Hematopoietic multipotent progenitor cell treated with erythropoietin and hydrocortisone succinate and interleukin-3 and kit ligand, for 4 days (in vitro differentiated cells): ENCODE measurements at places on chromosomes 5 and 9.

- DNase-seq, result no peak
These were observed 975.4 kb downstream of the NR2F1-AS1 start for GRCh38 chr5:92605591-92605990.

DNA sequence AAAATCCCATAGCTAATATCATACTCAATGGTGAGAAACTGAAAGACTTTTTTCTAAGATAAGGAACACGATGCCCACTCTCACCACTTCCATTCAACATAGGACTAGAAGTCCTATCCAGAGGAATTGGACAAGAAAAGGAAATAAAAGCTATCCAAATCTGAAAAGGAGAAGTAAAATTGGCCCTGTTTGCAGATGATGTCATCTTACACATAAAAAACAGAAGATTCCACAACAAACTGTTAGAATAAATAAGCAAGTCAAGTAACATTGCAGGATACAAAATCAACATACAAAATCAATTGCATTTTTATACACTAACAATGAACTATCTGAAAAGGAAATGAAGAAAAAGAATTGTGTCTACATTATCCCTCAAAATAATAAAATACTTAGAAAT lies 308.0 kb downstream of the MCTP1 start:
- no peak for DNase-seq

GRCh38 chr9:130919559-130920145 lies 19.4 kb downstream of the FIBCD1 start:
- no peak for DNase-seq

GRCh38 chr9:120612218-120612617 lies 32.3 kb upstream of the CDK5RAP2 start:
- DNase-seq, result peak; percentile 46

DNA sequence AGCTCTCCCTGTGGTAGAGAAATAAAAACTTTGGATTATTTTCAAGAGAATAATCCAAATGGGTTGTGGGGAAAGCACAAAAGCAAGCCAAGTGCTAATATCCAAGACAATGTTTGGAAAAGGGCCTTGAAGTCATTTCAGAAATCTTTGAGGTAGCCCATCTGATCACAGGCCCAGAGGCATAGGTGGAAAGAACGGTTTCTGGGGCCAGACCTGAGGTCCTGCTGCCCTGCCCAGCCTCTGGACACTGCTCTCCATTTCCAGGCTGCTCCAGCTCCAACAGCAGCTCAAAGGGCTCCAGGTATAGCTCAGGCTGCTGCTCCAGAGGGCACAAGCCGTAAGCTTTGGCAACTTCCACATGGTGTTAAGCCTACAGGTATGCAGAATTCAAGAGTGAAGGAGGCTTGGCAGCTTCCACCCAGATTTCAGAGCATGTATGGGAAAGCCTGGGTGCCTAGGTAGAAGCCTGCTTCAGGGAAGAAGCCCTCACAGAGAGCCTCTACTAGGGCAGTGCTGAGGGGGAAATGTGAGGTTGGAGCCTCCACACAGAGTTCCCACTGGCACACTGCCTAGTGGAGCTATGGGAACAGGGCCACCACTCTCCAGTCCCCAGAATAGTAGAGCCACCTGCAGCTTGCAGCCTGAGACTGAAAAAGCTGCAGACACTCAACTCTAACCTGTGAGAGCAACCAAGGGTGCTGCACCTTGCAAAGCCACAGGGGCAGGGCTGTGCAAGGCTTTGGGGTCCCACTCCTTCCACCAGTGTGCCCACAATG lies 133.1 kb downstream of the PIK3R1 start:
- no peak for DNase-seq

- DNase-seq, result peak; percentile 40
These were observed at the start of gene FOXB2 for GRCh38 chr9:77019236-77019925. TSS of gene FOXB2 (plus strand) at chr9:77019655. CDS start at chr9:77019655, 0 bp downstream.

DNA sequence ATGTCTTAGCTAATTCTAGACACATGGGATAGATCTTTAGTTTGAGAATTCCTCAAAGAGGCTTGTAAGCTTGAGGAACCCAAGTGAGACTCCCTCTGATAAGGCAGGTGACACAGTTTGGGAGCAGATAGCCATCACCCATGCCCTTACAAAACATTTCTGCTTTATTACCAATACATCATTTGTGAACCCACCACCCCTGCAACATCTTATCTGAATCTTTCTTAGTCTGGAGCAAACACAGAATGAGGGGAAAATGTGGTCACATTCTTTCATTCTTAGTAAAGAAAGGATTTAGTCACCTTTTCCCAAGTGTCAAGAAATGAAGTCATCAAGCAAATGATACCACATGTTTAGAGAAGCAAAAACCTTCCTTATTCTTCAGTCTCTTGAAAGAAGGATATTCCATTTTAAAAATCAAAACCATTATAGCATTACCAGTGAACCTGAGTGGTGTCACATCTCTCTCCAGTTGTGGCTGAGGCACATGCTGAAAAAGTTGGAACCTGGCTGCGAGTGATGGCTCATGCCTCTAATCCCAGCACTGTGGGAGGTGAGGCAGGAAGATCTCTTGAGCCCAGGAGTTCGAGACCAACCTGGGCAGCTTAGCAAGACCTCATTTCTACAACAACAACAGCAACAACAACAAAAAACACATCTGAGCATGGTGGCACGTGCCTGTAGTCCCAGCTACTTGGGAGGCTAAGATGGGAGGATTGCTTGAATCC lies 65.9 kb downstream of the PRKACG start:
- no peak for DNase-seq

GRCh38 chr9:13053504-13053903 lies 226.0 kb downstream of the MPDZ start:
- DNase-seq, result no peak

- DNase-seq, result peak; percentile 48
These were observed 603 bp downstream of the DENND1A start for GRCh38 chr9:123929177-123929869.

- no peak for DNase-seq
These were observed 36.1 kb upstream of the KIF4B start for GRCh38 chr5:154977409-154977808.

GRCh38 chr9:69019808-69020207 lies 5.9 kb upstream of the PRKACG start:
- DNase-seq, result peak; percentile 98

- DNase-seq, result no peak
These were observed 16.9 kb upstream of the CTNNA1 start for GRCh38 chr5:138736293-138736692.

DNA sequence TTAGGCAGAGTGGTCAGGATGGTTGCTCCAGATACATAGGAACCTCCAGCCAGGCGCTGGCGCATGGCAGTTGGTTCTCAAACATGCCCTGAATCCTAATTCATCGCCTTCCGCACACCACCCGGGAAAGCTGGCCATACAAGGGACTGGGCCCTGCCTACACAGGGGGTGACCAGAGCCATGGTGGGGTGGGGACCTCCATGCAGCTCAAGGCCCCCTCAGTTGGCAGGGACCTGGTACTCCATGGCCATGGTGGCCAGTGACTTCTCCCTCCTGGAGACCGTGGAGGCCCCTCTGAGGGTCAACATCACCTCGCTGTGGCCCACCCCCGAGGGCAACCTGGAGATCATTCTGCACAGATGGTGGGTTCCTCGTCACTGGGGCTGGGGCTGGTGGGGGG lies 26.8 kb downstream of the PAEP start:
- DNase-seq, result no peak

- peak; percentile 41 for DNase-seq
These were observed 114.1 kb downstream of the FRMD3 start for GRCh38 chr9:83423815-83424707.

- DNase-seq, result peak; percentile 33
These were observed 27.1 kb downstream of the FRMD3 start for GRCh38 chr9:83511051-83511450.

DNA sequence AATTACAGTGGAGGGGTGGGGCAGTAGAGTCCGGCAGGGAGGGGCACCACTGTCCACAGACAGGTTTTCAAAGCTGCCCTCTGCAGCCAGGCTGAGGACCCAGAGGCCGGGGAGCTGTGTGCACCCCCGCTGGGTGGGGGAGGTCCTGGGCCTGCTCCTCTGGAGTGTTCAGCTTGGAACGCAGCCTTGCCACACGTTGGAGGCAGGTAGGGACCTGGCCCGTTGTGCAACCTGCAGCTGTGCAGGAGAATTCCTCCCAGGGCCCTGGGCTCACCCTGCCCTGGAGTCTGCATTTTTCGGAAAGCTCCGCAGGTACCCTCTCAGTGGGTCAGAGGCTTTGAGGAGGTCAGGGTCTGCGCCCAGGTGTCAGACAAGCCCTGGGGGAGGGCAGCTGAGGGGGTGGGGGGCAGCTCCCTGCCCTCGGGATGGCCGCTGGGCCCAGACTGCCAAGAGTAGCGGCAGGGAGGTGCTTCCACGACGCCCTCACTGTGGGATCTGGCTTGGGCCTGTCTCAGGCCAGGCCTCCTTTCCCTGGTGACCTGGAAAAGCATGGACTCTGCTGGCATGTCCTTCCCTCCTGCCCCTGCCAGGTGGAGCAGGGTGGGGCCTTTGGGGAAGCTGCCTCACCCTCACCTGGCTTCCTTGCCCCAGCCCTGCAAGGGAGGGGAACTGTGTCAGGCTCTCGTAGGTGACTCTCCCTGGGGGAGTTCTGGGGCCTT lies 29.5 kb downstream of the RXRA start:
- DNase-seq, result no peak

DNA sequence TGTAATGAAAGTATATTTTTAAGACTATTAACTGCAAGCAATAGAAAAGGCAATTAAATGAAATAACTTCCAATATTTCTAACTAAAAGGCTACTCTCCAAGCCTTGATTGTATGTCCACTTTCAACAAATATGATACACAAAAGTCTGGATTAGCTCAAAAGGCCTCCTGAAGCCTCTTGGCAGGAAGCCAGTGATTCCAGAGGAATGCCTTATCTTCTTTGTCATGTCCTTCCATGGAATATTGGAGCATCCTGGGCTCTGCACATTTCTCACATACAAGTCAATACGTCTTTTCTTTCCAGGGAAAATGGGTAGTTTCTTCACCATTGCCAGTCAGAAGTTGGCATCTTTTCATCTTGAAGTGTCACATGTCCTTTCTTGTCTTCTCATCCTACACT lies 357.8 kb downstream of the KDM4C start:
- no peak for DNase-seq

- DNase-seq, result peak; percentile 96
These were observed 234.2 kb upstream of the PANK3 start for GRCh38 chr5:168813184-168813968.

- DNase-seq, result no peak
These were observed 35.4 kb downstream of the SREK1 start for GRCh38 chr5:66179297-66180051.

- no peak for DNase-seq
These were observed 55.4 kb downstream of the FOXI1 start for GRCh38 chr5:170161069-170161468.

- DNase-seq, result peak; percentile 8
These were observed 57.2 kb downstream of the MLANA start for GRCh38 chr9:5947912-5948311.

- DNase-seq, result peak; percentile 79
These were observed 9.6 kb downstream of the FBXW2 start for GRCh38 chr9:120783602-120784047.

- DNase-seq, result no peak
These were observed 43.4 kb upstream of the CDKN2B start for GRCh38 chr9:22052376-22052945.

DNA sequence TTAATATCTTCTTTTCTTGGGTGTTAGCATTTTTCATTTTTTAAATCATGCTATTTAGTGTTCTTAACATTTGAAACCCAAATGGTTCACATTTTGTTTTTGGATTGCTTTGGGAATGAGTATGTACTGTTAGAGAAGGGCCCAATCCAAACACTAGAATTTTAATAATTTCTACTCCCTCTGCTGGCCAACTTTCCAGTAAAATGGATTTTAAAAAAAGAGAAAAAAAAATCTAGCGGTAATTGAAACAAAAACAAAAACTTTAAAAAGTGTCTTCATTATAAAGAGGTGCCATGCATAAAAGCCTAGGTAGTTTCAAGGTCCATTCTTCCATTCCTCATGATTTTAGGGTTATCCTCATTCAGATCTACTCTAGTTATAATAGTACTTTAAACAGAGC lies 32.1 kb upstream of the RICTOR start:
- peak; percentile 40 for DNase-seq

DNA sequence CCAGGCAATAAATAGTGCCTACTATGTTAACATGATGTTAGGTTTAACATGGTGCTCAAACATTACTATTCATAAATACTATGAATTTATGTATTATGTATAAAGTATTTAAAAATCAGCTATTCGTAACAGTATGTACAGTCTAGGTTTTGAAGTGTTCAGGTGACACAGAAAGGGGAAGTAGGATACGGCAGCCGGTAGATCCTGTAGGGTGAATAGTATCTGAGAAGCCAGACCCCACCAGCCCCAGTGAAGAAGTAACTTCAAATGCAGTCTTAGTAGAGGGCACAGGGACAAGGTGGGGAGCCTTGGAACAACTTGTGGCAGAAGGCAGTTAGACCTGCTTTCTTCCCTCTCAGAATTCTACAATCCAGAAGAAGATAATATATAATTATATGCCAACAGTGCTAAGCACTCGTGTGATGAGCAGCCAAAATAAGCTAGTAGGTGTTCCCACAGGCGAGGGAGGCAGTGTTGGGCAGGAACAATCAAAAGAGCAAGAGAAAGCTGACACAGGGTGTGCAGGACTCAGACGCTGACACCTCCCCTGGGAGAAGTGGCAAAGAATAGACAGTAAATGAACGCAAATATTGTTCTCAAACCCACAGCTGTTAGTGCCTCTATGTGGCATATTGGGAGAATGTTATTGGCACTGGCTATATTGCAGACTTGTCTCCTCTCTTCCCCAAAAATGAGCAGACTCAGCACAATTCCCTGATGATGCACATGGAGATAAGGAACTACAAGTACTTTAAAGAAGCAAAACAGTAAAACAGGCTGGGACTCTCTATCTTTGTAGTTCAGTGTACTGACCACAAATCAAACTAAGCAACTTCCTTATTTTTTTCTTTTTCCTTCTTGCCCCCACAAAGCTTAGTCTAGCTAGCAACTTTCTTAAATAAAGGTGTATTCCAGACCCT lies 4.6 kb downstream of the ZNF367 start:
- DNase-seq, result peak; percentile 79

DNA sequence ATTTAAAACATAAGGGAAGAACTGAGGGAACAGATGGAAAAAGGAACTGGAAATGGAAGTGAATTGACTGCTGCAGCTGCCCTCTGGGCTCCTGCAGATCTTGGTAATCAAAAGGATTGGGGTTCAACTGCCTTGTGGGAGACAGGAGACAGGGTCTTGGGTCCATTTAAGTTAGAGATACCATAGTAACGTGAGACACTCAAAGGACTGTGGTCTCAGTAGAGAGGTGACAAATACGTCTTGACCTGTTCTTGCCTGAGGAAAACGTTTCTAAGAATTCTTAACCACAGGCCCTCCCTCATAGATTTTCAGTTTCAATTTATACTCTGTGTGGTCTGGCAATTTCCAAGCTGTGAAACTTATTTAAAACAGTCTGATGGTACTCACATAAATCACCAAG lies 100.8 kb upstream of the DHFR start:
- DNase-seq, result peak; percentile 76

- no peak for DNase-seq
These were observed 23.9 kb upstream of the SLC25A51 start for GRCh38 chr9:37927601-37928551.

DNA sequence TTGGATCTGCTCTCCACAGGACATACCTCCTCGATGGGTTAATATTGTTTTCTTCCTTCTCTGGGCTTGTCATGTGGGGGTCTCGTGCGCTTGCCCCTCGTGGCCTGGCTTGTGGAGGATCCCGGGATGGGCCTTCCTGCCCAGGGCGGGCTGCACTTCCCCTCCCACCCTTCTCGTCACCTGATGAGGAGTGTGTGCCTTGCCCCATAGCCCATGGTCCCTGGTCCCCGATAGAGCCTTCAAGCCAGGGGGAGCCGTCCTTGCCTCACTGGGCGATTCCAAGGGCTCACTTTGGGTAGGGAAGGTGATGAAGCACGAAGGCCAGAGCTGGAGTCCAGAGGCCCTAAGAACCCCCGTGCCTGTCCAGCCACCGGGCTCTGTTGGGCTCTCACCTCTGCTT lies 28.7 kb downstream of the DYNC2I2 start:
- no peak for DNase-seq
